ENCODE measurements at places on chromosomes 7 and 10.

- no peak for DNase-seq
Observed at GRCh38 chr7:375321-375831, 85.4 kb downstream of the FOXL3 start.

- no peak for DNase-seq
Observed at GRCh38 chr7:14836571-14837189, 65.9 kb downstream of the DGKB start.

- DNase-seq = no peak
Observed at GRCh38 chr7:82384779-82385178, 58.8 kb downstream of the CACNA2D1 start.

GRCh38 chr7:36203071-36203790 lies 50.2 kb downstream of the EEPD1 start:
- no peak for DNase-seq

DNA sequence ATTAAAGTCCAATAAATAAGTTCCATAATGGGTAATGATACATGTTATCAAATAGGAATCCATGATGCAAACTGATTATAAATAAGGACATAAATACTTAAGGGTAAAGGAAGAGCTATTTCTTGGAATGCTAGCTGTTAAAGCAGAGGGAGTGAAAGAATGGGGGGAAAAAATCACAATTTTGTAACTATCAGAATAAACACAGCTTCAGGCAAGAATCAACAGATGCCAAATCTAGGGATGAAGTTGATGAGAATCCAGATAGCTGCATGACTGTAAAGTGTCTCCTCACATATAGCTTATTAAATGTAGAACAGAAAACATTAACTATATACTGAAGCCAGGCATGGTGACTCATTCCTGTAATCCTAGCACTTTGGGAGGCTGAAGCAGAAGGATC lies 4.9 kb downstream of the IPMK start:
- no peak for DNase-seq
